ENCODE measurements at places on chromosomes 12 and 14.

GRCh38 chr12:74820324-74820723, 282.7 kb downstream of the ATXN7L3B start:
- DNase-seq = no peak

- no peak for DNase-seq
Measured at GRCh38 chr12:67522222-67522621, 126.3 kb upstream of the DYRK2 start.

DNA sequence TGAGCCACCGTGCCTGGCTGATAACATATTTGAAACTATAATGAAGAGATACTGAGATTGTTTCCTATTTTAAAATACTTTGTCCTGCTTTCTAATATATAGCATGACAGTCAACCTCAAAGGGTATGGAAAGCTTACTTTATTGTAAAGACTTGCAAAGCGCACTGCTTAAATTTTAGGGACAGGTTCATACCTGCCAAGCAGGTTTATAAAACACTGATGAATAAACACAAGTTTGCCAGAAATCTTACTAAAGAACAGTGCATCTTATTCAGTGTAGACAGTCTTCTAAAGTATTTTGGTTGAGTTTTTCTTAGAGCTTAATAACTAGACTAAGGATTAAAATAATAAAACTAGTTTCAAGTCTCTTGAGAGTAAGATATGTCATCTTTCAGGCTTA, 4.8 kb downstream of the C12orf71 start:
- no peak for DNase-seq

DNA sequence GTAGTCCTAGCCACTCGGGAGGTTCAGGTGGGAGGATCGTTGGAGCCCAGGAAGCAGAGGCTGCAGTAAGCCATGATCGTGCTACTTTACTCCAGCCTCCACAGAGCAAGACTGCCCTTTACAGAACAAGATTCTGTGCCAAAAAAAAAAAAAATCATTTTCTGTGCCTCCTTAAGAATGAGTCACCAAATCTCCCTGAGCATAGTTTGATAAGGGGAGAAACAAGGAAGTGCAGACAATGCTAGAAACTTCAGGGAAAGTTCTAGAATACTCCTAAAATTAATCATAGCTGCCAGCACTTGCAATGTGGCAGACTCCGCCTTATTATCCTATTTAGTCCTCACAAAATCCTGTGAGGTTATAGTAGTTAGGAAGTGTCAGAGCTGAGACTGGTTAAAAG, 74.5 kb downstream of the KCNK10 start:
- DNase-seq = no peak

DNA sequence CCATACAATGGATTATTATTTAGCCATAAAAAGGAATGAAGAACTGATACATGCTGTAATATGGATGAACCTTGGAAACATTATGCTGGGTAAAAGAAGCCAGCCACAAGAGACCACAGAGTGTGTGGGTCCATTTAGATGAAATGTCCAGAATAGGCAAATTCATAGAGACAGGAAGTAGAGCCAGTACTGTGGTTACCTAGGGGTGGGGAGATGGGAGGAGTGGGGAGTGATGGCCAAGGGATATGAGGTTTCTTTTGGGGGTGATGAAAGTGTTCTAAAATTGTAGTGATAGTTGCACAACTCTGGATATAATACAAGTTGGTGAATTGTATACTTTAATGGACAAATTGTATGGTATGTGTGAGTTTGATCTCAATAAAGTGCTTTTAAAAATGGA, 18.6 kb downstream of the JDP2 start:
- DNase-seq = no peak

DNA sequence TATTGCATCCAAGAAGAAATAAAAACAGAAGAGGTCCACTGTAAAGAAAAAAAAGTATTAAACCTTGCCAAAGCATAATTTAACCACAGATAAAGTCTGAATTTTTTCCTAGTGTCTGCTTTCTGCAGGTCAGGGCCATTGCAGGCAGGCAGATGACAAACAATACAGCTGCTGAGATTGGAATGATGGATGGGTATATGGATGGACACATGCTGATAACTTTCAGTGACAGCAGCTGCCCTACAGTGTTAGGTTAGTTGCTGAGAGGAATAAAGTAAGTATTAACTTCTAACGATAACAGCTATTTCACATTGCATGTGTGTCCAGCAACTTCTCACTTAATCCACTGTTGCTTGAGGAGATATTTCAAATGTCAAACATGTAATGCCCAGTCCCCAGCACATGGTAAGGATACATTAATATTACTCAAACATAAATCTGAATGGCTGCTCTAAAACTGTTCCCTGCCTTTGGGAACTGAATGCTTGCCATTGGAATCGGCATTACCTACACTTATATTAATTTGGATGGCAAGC, 515.3 kb downstream of the RMST start:
- DNase-seq = no peak

GRCh38 chr12:98699586-98699985, 54.5 kb downstream of the APAF1 start:
- no peak for DNase-seq

DNA sequence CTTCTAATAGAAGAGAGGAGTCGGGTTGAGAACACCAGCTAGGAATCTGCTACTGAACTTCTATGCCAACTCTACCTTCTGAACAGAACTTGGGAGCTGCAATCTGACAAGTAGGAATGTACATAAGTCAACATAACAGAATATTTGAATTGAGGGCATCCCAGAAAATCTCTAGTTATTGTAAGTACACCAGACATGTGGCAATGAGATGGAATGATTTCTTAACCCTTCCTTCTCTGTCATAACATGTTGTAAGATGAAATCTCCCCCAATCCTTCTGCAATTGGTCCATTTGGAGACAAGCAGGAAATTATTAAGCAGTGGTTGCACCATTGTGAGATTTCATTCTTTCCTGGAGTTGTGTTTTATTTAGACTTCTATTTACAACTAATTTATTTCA, 68.7 kb upstream of the TMPO start:
- no peak for DNase-seq

- DNase-seq = no peak
Measured at GRCh38 chr14:65304963-65305362, 107.6 kb upstream of the FUT8 start.

GRCh38 chr14:55938249-55938791, 179.9 kb upstream of the PELI2 start:
- DNase-seq = peak; percentile 80

DNA sequence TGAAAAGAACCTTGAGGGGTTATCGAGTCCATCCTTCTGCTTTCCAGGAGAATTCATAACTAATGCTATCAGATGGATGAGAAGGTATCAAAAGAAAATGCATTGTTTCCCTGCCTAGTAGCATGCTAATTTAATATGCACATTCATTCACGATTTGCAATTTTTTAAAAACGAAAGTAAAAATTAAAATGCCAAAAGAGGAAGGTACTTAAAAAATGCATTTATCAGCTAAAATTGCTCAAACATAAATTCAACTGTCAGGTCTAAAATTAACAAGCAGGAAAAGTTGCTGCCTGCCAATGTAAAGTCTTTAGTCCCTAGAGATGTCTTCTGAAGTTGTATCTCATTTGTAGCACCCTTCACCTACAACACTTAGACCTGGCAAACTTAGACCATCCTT, 7.9 kb downstream of the ATF7 start:
- no peak for DNase-seq

DNA sequence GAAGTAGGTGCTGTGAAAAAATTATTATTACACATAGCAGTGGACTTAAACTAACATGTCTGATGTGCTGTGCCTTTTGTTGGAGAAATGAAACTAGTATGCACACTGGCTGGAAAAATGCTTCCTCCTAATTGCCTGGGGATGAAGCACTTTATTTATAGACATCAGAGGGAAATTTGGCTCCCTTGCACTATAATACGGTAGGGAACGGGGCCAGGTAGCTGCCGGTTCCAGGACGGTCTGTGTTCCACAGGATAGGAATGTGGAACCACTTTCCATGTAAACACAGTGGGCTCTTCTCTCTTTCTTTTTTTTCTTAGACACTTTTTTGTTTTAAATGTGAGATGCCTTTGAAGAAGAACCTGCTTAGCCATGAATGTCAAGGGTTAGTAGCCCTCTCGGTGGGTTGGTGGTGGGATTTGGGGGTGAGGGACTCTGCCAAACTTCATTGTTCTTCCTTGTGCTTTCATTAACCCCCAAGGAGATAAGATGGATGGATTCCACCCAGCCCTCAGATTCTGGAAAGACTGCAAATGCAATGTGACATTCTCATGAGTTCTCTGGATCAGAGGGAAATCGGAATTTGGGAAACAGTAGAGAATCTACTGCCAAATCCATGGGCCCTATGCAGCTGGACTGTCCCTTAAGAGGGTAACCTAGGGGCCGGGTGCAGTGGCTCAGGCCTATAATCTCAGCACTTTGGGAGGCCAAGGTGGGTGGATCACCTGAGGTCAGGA, 58.0 kb upstream of the GSC start:
- DNase-seq = no peak

DNA sequence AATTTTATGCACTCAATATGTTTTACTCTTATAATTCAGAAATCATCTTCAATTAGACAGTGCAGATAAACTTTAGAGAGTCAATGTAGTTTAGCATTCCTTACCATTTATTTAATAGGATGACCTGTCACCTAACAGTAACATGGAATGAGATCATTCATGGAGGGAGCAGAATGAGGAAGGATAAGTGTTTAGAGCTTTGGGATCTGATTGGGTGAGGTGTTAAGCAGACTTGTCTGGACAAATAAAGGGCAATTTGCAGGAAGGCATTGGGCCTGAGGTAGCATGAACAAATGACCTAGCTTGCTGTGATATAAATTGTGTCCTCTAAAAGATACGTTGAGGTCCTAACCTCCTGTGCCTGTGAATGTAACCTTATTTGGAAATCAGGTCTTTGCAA, 187.4 kb downstream of the C12orf42 start:
- DNase-seq = no peak

GRCh38 chr12:120394483-120395367, 25.8 kb upstream of the MSI1 start:
- DNase-seq = no peak

DNA sequence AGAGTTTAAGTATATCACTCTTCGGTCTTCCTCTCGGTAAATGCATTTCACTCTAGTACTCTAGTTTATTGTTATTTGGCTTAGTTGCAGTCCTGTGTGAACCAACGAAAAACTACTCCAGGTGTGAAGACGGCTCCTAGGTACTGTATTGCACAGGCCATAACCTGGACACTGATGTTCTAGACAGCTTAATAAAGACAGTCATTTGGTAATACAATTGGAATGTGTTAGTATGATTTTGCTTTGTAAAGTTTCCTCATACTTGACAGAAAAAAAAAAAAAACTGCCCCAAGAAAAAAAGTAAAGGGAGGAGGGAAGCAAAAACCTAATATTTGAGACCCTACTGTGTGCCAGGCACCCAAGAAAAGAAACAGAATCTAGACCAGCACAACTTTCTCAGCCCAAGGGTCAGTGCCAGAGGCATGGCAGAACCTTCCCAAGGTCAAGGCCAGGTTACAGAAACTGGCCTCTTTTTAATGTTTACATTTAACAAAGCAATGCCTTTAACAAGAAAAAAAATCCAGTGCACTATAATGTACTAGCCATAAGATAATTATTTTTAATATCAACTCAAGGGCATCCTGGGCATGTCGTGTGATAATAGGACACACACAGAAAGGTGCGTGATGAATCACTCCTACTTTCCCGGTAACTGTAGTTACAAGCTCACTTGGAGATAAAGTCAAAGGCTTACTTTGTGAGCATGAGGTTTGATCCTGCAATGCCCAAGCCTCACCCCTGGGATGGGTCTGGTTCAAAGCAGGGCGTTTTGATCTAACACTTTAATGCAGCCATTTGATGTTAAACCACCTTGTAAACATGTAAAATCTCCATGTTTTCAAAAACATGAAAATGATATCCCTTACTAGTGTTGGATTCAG, 110.6 kb downstream of the BMP4 start:
- DNase-seq = no peak

DNA sequence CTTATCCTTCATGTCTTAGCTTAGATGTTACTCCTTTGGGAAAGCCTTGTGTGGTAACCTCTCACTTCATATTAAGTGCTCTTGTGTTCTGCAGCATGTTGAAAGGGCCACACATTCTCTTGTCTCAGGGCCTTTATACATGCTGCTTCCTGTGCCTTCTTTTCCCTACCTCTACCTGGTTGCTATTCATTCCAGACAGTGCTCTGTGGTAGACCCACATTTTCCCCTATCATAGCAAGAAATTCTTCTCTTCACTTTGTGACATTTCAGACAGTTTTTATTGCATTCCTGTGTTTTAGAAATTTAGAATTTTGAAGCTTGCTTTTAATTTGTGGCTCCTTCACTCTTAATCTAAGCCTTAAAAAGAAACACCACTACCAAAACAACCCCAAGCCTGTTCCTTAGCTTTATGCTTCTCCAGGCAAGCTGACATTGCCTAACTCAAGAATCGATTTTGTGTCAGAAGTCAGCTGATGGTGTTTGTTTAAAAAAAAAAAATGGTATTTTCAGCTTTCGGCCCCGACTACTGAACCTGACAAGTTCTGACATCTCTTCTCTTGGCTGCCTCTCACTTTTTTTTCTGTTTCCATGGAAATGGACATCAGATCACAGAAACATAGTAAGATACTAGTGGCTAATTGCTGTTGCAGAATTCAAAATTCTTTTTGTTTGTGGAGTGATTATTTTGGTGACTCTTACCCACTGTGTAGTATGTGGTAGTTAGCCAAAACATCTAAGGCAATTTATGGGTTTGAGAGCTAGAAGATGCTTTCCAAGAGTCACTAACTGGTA, 156.3 kb downstream of the NUBPL start:
- DNase-seq = no peak

- DNase-seq = no peak
Measured at GRCh38 chr14:71430678-71431376, 501.4 kb upstream of the RGS6 start.

GRCh38 chr12:106170285-106170684, 31.5 kb upstream of the NUAK1 start:
- DNase-seq = no peak

GRCh38 chr12:53051058-53051880, 1.4 kb downstream of the TNS2 start:
- peak; percentile 98 for DNase-seq

DNA sequence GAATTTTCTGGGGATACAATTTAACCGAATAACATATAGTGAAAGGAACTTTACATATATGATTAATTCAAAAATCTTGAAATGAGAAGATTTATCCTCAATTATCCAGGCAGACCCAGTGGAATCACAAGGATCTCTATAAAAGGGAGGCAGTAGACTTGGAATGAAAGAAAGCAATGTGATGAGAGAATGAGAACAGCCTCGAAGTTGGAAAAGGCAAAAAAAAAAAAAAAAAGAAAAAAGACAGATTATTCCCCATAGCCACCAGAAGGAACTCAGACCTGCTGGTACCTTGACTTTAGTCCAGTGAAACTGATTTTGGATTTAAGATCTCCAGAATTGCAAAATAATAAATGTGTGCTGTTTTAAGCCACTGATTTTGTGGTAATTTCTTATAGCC, 416.3 kb upstream of the OR4E1 start:
- no peak for DNase-seq

- no peak for DNase-seq
Measured at GRCh38 chr12:14850929-14851663, 7.8 kb upstream of the ART4 start.

DNA sequence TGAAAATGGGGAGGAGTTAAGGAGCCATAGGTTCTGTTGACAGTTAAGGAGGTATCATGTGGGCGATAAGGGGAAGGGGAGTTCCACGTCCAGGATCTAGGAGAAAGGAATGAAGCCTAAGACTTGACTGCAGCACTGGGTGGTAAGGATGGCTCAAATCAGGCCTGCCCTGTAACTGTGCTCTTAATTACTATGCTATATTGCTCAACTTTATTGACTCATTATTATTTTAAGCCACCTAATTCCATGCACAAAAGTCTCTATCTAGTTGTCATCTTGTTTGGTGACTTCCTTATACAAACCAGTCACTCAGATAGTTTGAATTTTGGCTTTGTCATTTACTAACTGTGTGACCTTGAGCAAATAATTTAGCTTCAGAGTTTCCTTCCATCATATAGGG, 242.1 kb upstream of the ARHGAP5 start:
- no peak for DNase-seq
